ENCODE measurements at places on chromosomes 2 and 18.

GRCh38 chr2:143217512-143218115, 88.4 kb downstream of the ARHGAP15 start:
- DNase-seq: no peak

DNA sequence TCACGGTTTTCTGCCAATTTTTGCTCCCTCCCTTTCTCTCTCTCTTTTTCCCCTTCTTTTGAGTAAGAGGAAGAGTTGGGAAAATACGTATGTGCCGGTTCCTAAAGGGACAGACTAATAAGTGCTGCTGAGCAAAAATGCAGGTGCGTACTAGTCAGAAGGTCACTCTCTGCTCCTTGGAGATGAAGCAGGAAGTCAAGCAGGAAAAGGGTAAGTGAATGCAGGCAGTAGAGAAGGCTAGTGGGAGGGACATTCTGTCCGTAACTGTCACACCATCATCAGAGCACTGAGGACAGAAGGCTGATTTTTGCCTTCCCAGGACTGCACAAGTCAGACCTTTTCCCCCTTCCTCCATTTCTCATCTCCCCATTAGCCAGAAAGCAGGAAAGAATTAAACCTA, 105.7 kb downstream of the CDH2 start:
- DNase-seq: no peak

DNA sequence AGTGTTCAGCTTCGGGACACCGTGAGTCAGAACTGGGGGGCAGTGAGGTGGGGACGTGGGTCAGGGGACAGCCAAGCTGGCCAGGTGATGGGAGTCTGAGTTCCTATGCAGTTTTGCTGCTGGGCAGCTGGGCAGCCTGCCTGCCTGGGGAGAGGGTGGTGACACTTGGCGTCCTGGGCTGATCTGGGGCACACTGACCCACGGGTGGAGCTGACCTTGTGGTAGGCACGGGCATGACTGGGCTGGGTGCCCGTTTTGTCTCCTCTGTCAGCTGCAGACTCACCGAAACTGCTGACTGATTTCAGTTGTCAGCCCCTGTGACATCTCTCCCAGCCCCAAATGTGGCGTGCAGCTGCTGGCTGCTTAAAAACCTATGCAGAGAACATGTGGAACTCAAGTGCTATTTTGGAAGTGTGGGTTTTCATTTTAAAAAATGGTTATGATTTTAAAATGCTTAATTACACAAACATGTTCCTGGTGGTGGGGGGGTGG, 32.6 kb upstream of the E2F6 start:
- DNase-seq: peak; percentile 95

DNA sequence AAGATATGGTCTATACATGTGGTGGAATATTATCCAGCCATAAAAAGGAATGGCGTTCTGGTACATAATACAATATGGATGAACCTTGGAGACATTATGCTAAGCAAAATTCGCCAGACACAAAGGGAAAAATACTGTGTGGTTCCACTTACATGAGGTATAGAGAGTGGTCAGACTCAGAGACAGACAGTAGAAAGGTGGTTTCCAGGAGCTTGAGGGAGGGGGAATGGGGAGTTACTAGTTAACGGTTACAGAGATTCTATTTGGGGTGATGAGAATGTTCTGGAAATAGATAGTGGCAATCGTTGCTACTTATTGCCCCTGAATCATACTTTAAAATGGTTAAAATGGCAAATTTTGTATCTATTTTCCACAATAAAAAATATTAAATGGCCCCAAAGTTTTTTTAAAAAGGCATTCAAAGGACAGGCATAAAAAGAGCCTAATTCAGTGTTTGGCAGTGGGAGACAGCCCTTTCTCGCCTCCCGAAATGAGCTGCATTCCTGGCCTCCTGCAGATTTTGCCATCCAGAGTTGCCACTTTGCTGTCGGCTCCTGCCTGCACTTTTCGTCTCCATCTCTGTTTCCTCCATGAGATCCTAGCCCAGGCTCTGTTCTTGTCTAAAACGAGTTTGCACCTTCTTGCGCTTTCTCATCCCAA, 13.5 kb downstream of the TNFRSF11A start:
- no peak for DNase-seq

GRCh38 chr2:95315801-95316411, 18.8 kb downstream of the KCNIP3 start:
- DNase-seq: no peak

- DNase-seq: no peak
Measured at GRCh38 chr2:72993147-72993932, 76.0 kb downstream of the EMX1 start.

DNA sequence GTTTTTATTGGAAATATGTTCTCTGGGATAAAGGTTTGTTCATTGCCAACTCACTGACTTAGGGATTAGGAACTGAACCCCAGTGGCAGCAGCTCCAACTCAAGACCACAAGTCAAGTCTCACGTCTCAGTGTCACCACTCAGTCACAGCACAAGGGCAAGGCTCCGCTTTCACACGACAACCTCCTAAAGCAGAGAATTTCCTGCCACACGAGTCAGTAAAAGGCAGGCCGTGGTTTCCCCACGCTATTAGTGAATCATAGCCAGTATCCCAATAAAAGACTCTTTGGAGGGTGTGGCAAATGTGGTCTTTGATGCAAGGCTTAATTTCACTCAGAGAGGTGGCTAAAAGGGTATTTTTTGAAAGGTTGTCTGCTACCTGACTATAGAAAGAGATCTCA, 57.6 kb downstream of the PIEZO2 start:
- DNase-seq: no peak

DNA sequence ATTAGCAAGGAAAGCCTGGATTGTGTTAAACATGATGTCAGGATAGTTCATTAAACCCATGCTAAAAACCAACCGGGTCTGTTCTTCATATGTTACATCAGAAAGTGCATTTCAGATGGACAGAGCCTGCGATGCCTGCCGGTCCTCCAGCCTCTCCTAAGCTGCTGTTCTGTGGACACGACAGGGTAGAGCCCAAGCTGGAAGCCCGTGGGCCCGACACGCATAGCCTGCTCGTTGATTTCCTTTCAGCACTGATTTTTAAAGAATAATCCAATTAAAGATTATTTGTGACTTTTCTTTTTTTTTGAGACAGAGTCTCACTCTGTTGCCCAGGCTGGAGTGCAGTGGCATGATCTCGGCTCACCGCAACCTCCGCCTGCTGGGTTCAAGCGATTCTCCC, 797 bp downstream of the OR6B3 start:
- no peak for DNase-seq

DNA sequence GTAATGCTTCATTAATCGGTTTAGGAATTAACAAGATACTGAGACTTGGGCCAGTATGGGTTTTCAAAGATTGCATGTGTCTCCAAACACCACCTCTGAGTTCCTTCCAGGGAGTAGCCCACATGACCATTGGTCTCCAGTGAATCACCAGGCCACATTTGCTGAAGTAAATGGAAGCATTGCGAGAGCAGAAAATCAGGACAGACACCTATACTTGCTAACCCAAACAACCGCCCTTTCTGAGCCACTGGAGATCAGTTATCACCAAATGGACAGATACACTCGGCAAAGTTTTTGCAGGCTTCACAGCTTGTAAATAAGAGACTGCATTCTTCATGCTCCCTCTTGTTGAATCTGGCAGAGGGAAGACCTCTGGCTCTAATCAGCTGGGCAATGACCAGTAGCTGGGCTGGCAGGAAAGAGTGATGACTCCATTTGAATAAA, 40.9 kb downstream of the GATA6 start:
- DNase-seq: no peak

DNA sequence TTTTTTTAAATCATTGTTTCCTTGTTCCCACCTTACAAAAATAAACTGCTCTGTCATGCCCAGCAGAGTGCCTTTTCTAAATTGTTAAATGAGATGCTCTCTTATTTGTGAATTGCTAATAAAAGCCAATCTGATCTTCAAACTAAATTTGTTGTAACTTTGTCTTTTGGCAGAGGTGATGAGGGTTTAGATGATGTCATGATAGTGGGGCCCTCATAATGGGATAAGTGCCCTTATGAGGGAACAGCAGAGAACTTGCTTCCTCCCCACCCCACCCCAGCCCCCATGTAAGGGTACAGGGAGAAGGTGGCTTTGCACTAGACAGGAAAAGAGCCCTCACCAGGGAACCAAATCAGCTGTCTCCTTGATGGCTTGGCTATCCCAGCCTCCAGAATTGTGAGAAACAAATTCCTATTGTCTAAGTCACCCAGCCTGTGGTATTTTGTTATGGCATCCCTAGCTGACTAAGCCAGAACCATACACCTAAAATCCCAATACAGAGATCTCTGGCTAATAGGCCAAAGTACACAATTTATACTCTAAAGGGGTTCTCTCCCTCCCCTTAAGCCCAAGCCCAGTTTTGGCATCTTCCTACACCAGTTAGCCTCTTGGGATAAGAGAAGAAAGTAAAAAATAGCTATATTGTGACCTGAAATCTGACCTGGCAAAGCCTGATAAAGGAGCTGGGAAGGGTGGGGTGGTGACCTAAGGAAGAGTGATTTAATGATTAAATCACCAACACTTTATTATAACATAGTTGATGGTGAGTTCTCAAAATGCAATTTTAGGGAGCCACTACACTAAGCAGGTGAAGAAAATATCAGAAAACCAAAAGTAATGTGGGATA, 40.3 kb upstream of the HNRNPA3 start:
- no peak for DNase-seq

DNA sequence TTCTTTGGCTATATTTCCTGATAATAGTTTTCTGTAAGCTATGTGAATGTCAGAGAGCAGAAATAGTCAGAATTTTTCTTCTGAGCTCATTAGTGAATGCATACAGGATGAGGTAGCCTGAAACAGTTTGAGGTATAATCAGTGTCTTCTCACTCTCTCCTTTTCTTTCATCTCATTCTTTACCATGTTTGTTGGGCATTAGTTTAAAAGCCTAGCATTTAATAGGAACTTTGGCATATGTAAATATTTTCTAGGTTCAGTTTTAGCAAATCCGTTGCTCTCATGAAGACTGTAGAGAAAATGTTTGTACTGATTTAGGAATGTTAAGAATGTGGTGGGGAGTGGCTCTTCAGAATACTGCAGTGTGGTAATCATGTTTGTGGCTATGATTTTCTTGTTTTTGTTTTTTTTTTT, 119.4 kb downstream of the PARD3B start:
- no peak for DNase-seq

- DNase-seq: no peak
Measured at GRCh38 chr2:233982421-233983121, 65.4 kb downstream of the TRPM8 start.

DNA sequence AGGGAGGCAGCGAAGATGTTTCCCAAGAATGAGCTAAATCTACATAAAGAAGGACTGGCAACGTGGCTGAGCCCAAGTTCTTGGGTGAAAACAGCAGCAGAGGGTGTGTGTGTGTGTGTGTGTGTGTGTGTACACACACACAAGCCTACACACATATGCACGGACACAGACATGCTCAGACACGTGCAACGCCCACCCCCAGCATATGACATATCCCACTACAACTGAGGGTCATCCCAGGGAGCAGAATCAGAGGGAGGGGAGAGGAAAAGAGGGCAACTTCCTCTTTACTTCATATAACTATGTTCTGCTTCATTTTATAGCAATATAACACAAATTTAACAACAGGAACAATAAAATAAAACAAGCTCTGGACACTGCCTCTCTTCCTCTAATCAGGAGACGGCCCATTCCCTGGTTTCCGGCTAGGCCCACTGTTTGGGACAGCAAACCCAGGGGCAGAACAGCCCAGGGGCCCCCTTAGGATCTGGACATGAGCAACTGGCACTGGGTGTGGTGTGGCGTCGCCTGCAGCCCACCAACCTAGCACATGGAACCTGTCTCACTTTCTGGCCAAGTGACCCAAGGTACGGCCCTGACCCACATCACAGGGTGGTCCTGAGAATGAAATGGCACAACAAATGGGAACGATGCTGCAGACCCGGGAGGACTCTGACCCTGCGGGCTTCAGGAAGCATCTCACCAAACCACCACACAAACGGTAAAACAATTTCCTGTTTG, 25.0 kb downstream of the FAM178B start:
- DNase-seq: no peak

Data from gastrocnemius medialis (tissue), 4 donors.